ENCODE measurements at places on chromosomes 3 and 15. TPM values are rescaled to one million over a fixed set of nuclear protein-coding genes. Genes with fewer than 3 reads are reported as not detected.

The ARHGAP31 gene
- total RNA-seq: 6.6 TPM

DNA sequence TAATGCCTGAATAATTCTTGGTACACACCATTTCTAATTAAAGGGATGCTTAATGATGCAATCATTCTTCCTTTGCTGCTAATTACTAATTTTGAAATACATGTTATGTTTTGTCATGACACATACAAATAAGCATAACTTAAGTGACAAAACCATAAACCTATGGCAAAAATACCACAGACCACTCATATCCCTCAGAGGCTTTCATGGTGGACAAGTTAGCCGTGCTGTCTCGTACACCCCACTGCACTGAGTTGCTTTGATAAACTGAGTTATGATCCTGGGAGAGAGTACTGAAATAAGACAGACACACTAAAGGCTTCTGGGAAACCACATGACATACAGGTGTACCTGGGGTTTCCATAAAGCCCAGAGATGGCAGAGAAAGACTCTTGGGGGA is 913.8 kb downstream of the FHIT start:
- DNase-seq: no peak

DNA sequence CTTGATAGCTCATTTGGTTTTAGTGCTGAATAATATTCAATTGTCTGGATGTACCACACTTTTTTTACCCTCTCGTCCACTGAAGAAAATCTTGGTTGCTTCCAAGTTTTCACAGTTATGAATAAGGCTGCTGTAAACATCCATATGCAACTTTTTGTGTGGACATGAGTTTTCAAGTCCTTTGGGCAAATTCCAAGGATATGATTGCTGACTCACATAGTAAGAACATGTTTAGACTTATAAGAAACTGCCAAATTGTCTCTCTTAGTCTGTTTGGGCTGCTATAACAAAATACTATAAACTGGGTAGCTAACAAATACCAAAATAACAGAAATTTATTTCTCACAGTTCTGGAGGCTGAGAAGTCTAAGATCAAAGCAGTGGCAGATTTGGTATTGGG is 59.5 kb upstream of the TNFSF10 start:
- no peak for DNase-seq

DNA sequence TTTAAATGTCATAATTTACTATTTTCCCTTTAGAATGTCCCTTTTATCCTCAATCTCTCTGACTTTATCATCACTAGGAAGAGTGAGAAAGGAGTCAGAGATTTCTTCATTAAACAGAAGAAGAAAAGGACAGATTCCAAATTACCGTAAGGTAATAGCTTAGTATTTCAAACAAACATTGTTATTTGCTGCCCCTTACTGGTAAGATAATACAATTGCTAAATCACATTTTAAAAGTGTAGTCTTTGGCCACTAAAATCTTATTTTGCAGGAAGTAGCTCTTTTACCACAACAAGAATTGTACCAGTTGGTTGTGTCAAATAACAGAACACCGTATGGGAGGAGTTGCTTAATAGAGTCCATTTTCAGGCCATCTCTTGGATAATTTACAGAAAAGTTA is 53.7 kb downstream of the CGGBP1 start:
- no peak for DNase-seq

- no peak for DNase-seq
Measured at GRCh38 chr3:71503525-71504249, 79.8 kb downstream of the FOXP1 start.

Measured in activated CD8-positive, alpha-beta T cell treated with anti-CD3 and anti-CD28 coated beads for 36 hours (primary cell).